ENCODE measurements at places on chromosomes 2 and 18. TPM values are rescaled to one million over a fixed set of nuclear protein-coding genes. Genes with fewer than 3 reads are reported as not detected.

- no peak for DNase-seq
- H3K4me3 ChIP-seq: no peak overlapping the region
- H3K27me3 ChIP-seq: no peaks in the 10 kb centered on the region
- peaks cover 6% of the 10 kb centered on the region for H3K36me3 ChIP-seq
- H3K4me1 ChIP-seq: no peaks in the 10 kb centered on the region
Observed at GRCh38 chr2:46002947-46003346, 294.3 kb upstream of the EPAS1 start.

DNA sequence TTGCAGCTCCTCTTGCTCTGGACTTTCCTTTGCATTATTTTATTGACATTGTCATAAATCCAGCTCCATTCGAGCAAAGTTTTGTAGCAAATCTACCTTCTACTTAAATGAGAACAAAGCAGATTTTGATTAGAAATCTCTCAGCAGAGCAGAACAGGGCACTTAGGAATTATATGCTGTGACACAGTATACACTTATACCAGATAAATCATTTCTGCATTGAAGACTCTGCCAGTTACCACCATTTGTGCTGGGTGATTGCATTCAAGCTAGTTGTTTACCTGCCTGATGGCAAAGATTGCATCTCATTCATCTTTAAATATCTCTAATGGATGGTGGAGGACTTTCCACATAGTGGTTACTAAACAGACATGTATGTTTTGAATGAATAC lies 441.7 kb upstream of the HNMT start:
- no peaks in the 10 kb centered on the region for H3K36me3 ChIP-seq
- H3K27ac ChIP-seq: no peak overlapping the region
- H3K4me1 ChIP-seq: no peaks in the 10 kb centered on the region
- H3K27me3 ChIP-seq: no peaks in the 10 kb centered on the region
- H3K4me3 ChIP-seq: no peak overlapping the region
- no peak for DNase-seq

GRCh38 chr18:44841221-44841620 lies 160.5 kb downstream of the SETBP1 start:
- no peaks in the 10 kb centered on the region for H3K36me3 ChIP-seq
- no peaks in the 10 kb centered on the region for H3K27me3 ChIP-seq
- peaks cover 15% of the 10 kb centered on the region for H3K4me1 ChIP-seq
- no peak for DNase-seq
- H3K27ac ChIP-seq: no peak overlapping the region

DNA sequence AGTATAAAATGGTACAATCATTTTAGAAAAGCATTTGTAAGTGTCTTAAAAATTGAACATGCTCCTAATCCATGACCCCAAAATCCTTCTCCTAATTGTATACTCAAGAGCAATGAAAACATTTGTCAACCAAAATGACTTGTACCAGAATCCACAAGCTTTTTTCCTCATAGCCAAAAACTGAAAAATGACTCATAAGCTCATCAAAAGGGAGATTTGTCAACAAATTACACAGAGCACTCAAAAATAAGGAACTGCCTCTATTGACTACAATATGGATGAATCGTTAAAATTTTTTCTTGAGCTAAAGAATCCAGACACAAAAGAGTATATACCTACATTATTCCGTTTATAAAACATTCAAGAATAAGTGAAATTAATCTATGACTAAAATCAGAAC lies 544.8 kb downstream of the ARHGAP15 start:
- no peaks in the 10 kb centered on the region for H3K4me1 ChIP-seq
- H3K27ac ChIP-seq: no peak overlapping the region
- H3K36me3 ChIP-seq: no peaks in the 10 kb centered on the region
- no peaks in the 10 kb centered on the region for H3K27me3 ChIP-seq
- no peak for DNase-seq
- H3K4me3 ChIP-seq: no peak overlapping the region

RGPD4 gene
- 0.37 TPM for total RNA-seq

DNA sequence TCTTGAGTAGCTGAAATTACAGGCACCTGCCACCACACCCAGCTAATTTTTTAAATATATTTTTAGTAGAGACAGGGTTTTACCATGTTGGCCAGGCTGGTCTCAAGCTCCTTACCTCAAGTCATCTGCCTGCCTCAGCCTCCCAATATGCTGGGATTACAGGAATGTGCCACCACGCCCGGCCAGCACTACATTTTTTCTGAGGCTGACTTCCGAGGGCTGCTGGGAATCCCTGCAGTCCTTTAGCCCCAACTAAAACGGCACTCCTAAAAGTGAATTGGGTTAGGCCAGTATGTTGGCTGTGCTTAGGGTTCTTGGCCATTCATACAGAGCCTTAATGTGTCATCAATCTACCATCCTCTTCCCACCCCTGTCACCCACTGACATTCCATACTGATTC lies 375.4 kb downstream of the DCC start:
- H3K27me3 ChIP-seq: no peaks in the 10 kb centered on the region
- no peaks in the 10 kb centered on the region for H3K36me3 ChIP-seq
- H3K4me1 ChIP-seq: no peaks in the 10 kb centered on the region
- H3K4me3 ChIP-seq: no peak overlapping the region
- no peak overlapping the region for H3K27ac ChIP-seq
- no peak for DNase-seq

DNA sequence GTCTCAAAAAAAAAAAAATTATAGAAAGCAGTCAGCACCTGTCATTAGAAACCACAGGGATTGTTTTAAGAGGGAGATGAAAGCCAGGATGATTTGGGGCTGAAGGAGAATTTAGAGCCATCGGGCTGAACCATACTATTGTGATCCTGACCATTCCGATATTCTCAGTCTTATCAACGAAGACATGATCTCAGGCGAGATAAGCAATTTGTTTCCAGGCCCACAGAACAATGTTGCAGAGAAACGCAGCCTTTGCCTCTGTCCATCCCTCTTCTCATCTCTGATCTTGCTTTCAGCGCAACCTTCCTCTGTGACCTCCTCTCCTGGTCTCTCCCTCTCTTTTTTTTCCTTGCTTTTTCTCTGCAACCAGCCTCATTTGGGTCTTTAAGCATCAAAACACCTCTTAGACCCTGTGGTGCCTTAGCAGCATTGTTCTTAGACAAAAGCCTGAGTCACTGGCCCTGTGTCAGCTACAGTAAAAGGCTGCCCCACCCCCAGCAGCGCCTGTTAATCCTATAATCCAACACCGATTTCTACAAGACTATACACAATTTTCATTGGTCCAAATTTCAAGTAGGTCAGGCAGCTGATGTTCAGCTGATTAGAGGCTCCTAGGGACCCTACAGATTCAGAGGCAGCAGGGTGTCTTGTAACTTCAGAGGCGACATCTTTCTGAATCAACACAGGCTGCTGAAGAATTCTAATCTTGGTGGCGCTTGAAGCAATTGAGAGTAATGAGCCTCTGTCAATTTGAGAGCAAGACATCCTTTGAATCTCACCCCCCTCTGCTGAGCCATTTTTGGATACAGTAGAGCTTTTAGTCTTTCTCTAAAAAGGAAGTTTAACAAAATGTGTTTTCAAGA lies 206.0 kb downstream of the NCK2 start:
- peaks cover 46% of the 10 kb centered on the region for H3K4me1 ChIP-seq
- no peaks in the 10 kb centered on the region for H3K27me3 ChIP-seq
- no peak overlapping the region for H3K27ac ChIP-seq
- no peak for DNase-seq

DNA sequence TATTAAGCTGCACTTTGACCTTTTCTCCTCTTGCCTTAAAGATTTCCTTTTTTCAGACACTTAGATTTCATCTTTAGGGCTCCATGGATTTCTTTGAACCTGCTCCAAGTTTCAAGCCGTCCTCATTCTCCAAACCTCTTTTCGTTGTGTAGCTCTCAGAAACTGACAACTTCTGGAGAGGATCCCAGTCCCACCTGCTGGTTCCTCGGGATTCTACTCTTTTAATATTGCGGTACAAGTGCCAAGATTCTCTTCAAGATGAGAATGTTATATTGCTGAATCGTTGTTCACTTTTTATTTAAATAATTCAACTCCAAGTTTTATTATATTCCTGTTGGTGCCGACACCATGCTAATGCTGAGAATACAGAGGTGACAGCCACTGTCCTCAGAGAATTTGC lies 141.1 kb downstream of the CDH20 start:
- H3K4me3 ChIP-seq: no peak overlapping the region
- H3K27me3 ChIP-seq: no peaks in the 10 kb centered on the region
- no peaks in the 10 kb centered on the region for H3K4me1 ChIP-seq
- H3K27ac ChIP-seq: no peak overlapping the region

DTNA gene
- total RNA-seq: 0.18 TPM

- H3K4me3 ChIP-seq: peak overlapping the region; percentile 20
- no peaks in the 10 kb centered on the region for H3K27me3 ChIP-seq
- H3K36me3 ChIP-seq: no peaks in the 10 kb centered on the region
Observed at GRCh38 chr2:84938194-84938879, 32.6 kb upstream of the KCMF1 start.

GRCh38 chr18:49944663-49945062 lies 131.3 kb upstream of the ACAA2 start:
- no peak overlapping the region for H3K27ac ChIP-seq
- H3K27me3 ChIP-seq: peaks cover 2% of the 10 kb centered on the region
- H3K4me1 ChIP-seq: no peaks in the 10 kb centered on the region
- H3K36me3 ChIP-seq: no peaks in the 10 kb centered on the region

- peaks cover 8% of the 10 kb centered on the region for H3K4me1 ChIP-seq
- peaks cover 7% of the 10 kb centered on the region for H3K36me3 ChIP-seq
- H3K27me3 ChIP-seq: no peaks in the 10 kb centered on the region
Observed at GRCh38 chr2:127485051-127485693, 41.1 kb downstream of the IWS1 start.

EN1 gene
- not detected for total RNA-seq

DNA sequence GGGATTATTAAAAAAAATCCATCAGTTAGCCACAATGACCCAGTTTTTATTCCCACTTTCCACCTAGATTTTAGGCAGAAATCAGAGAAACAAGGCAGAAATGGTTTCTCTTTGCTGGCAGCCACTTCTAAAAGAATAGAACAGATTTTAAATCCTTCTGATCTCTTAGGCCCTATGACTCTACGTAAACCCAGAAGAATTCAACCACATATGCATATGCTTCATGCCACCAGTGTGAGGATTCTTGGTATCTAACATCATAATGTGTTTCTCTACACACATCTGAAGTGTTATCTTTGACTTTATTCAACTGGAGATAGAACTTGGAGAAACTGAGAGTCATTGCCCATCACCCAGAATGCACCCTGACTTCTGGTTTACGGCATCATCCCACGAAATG lies 128.7 kb upstream of the TANK start:
- no peak for DNase-seq
- no peaks in the 10 kb centered on the region for H3K27me3 ChIP-seq
- H3K4me1 ChIP-seq: no peaks in the 10 kb centered on the region
- H3K27ac ChIP-seq: no peak overlapping the region

DNA sequence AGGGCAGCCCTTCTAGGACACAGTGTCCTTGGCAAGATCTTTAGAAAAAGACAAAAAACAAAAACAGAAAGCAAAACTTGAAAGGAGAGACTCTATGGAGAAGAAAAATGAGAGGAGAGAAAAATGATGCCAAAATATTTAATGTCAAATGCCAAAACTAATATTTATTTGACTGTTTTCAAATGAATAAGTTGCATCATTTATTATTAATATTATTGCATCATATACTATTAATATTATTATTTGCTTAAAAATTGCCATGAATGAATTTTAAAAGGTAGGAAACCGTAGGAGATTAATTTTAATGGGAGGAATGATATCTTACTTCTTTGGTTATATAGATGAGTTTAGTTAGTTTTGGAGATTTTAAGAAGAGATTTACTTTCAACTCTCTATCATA lies 144.3 kb downstream of the DAW1 start:
- no peak for DNase-seq
- no peaks in the 10 kb centered on the region for H3K36me3 ChIP-seq
- no peak overlapping the region for H3K4me3 ChIP-seq
- no peaks in the 10 kb centered on the region for H3K4me1 ChIP-seq
- no peaks in the 10 kb centered on the region for H3K27me3 ChIP-seq

GRCh38 chr18:32735781-32736180 lies 37.0 kb downstream of the KLHL14 start:
- no peak overlapping the region for H3K27ac ChIP-seq
- DNase-seq: no peak
- no peaks in the 10 kb centered on the region for H3K4me1 ChIP-seq
- no peak overlapping the region for H3K4me3 ChIP-seq
- no peaks in the 10 kb centered on the region for H3K27me3 ChIP-seq

LMAN1 gene
- total RNA-seq: 40.1 TPM

- H3K4me1 ChIP-seq: no peaks in the 10 kb centered on the region
- no peak for DNase-seq
Observed at GRCh38 chr2:64976276-64976675, 12.9 kb upstream of the SLC1A4 start.

ZBTB7C gene
- total RNA-seq: not detected

GRCh38 chr18:80044072-80044471 lies 9.8 kb downstream of the RBFA start:
- H3K36me3 ChIP-seq: peaks cover 18% of the 10 kb centered on the region
- H3K4me1 ChIP-seq: no peaks in the 10 kb centered on the region
- no peak overlapping the region for H3K27ac ChIP-seq
- H3K4me3 ChIP-seq: no peak overlapping the region

DNA sequence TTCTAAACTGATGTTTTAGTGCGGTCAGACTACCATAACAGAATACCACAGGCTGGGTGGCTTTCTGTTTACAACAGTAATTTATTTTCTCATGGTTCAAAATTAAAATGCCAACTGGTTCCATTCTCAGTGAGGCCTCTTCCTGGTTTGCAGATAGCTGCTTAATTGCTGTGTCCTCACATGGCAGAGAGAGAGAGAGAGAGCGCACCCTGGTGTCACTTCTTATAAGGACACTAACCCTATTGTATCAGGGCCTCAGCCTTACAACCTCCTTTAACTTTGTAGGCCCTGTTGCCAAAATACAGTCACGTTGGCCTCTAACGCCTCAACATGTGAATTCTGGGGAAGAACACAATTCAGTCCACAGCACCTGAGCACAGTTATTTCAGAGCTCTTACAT lies 37.5 kb upstream of the ZNF385B start:
- H3K4me1 ChIP-seq: no peaks in the 10 kb centered on the region
- H3K4me3 ChIP-seq: no peak overlapping the region
- H3K36me3 ChIP-seq: no peaks in the 10 kb centered on the region
- no peaks in the 10 kb centered on the region for H3K27me3 ChIP-seq
- no peak for DNase-seq
- H3K27ac ChIP-seq: no peak overlapping the region

DNA sequence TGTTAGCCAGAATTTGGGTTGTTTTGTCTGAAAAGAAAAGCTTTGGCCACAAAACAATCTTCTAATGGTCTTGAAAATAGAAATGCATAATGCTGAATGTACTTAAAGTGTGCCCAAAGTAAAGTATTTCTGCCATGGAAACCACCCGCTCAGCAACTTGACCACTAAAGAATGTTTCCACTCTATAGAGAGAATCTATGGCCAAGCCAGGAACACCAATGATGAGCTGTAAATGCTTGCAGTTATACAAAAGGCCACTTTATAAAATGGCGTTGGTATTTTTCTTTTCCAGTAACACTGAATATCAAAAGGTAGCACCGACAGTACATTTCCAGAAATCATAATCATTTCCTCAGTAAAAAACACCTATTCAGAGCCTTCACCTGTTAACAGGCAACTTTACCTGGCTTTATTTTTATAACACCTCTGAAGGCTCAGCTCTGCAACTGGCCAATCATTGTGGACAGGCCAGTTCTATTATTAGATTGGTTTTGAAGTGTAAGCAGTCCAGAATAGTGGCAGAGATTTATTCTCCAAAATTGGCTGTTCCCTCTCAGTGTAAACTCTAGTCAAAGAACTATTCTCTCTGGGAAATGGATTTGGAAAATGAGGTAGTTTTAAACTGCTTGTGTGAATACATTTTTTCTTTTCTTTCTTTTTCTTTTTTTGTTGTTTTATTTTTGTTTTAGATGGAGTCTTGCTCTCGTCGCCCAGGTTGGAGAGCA lies 36.1 kb downstream of the SLC40A1 start:
- H3K27me3 ChIP-seq: no peaks in the 10 kb centered on the region
- no peak overlapping the region for H3K4me3 ChIP-seq
- no peaks in the 10 kb centered on the region for H3K4me1 ChIP-seq
- no peaks in the 10 kb centered on the region for H3K36me3 ChIP-seq
- no peak for DNase-seq
- H3K27ac ChIP-seq: no peak overlapping the region
